ENCODE measurements at places on chromosomes 4 and X. TPM values are rescaled to one million over a fixed set of nuclear protein-coding genes. Genes with fewer than 3 reads are reported as not detected.

- no peak for DNase-seq
These were observed 51.8 kb upstream of the ARX start for GRCh38 chrX:25067271-25068172.

GRCh38 chr4:113773014-113773413 lies 11.5 kb upstream of the CAMK2D start:
- DNase-seq, result no peak

Gene MAPK10
- 13.4 TPM for total RNA-seq

DNA sequence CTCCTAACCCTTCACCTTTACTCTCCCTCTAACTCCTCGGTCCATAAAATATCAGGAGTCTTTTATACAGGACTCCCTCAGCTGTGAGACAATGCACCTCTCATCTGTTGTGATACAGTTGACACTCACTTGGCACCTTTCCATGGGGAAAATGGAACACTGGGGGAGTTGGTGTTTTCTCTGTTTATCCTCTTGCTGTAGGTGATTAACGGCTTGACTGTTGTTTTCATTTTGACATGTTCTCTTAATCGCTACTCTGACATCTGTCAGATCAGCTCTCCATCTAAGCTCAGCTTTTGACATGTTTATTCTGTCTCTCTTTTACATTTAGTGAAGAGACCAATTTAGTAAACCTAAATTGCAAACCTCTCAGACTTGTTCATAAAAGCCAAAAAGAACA lies 604.8 kb downstream of the TRAM1L1 start:
- DNase-seq, result no peak

- DNase-seq, result no peak
These were observed 114.0 kb upstream of the PJA1 start for GRCh38 chrX:69279234-69279633.

GRCh38 chr4:4677556-4678522 lies 136.0 kb upstream of the STX18 start:
- DNase-seq, result peak; percentile 84
